T-helper 9 cell (primary cell): ENCODE measurements at places on chromosomes 2 and 18.

DNA sequence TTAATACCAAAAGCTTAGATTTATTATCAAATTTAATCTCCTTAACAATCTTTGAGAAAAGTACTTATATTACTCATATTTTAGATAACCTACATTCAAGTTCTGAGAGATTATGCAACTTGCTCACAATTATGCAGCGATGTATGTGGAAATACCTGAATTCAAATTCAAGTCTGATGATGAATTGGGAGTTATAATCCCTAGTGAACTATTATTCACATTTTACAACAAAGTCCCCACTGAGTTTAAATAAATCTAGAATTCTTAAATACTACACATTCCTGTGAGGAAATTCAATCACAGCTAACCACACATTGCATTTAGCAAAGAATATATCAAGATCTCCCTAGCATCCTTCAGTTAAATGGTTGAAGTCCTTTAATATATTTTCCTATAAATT lies 278.4 kb downstream of the NOL4 start:
- no peak for DNase-seq

GRCh38 chr2:11898576-11898975 lies 152.1 kb downstream of the LPIN1 start:
- DNase-seq, result no peak

DNA sequence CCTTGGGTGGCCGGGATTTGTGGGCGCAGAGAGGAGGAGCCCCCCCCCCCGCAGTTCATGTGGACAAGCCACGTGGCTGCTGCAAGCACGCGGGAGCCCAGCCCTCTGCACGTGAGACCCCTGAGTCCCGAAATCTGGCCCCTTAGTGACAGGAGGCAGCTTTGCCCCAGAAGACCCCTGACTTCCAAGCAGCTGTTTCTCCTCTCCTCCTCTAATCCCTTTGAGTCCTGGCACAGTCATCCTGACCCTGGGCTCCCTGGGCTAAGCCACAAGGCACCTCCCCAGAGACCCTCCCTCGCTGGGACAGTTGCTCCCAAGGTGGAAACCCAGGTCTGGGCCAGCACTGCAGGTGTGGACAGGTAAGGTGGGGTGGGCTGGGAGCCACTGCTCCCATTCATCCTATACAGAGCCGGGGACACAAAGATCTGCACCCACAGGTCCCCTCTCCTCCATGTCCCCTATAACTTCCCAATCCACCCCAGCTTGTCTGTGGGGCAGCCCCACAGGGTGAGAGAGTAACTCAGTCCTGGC lies 923 bp downstream of the TEKT4 start:
- DNase-seq, result no peak

- DNase-seq, result no peak
These were observed 29.2 kb upstream of the KCNF1 start for GRCh38 chr2:10882568-10882967.

- peak; percentile 26 for DNase-seq
These were observed 615 bp downstream of the GORASP2 start for GRCh38 chr2:170929686-170930050.

DNA sequence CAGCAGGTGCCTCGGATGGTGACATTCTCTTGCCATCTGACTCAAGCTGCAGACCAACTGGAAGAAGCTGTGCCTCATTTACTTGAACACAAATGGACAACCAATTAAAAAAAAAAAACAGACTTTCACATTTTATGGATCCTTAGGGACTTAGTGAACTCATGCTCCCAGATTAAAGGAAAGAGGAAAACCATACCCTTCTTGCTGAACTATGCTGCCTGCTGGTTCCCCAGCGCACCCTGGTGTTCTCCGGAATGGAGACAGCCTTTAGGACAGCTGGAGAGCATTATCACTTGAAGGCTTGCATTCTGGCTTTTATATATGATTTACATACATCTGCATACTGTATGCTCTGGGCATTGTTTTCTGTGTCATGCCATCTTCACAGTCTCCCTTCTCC lies 370.7 kb downstream of the SLC4A3 start:
- DNase-seq, result no peak

DNA sequence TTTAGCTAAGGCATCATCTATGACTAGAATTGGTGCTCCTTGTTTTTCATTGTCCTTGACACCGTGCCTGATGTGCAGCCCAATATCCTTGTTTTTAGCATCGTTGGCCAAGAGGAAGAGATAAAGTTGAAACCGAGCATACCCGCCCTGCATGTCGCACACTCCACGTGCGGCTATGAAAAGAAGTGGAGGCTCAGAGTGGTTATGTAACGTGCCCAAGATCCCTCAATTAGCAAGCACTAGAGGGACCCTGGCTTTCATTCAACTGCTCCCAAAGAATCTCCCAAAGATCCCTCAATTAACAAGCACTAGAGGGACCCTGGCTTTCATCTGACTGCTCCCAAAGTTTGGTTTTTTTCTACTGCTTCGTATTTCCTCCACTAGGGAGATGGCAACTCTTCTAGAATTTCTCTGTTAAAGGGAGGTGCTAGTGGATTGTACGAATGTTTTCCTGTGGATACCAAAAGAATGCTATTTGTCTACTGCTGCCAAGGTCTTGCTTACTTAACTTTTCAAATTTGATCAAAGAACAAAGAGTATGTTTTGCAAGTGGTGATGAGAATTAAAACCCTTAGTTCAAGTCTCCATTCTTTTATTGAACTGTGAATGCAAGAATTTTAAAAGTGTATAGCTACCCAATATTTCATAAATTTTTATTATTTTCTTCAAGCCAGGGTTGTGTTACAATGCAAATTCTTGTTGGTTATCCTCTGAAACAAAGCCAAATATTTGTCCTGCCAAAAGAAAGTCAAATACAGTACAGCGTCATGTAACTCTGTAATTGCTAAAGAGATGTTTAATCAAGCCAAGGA lies 92.1 kb downstream of the AOX1 start:
- no peak for DNase-seq
